ENCODE measurements at places on chromosomes 4 and X. TPM values are rescaled to one million over a fixed set of nuclear protein-coding genes. Genes with fewer than 3 reads are reported as not detected.
A peak's percentile ranks its signal among the peaks of the same experiment; 100 is the strongest.

Gene POLN
- 2.8 TPM for total RNA-seq

DNA sequence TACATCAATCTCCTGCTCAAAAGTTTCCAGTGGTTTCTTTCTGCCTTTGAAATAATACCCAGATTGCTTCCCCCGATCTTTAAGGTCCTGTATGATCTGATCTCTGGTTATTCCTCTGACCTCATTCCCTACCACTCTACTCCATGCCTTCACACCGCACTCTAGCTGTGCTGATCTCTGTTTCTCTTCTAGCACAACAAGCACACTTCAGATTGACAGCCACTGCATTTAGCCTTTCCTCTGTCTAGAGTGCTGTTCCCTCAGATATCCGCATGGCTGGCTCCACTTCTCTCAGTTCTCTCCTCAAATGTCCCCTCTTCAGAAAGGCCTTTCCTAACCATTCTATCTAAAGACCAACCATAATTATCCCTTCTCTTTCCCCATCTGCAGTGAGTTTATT is 370.4 kb upstream of the FGF13 start:
- H3K27me3 ChIP-seq: no peaks in the 10 kb centered on the region
- H3K4me1 ChIP-seq: no peaks in the 10 kb centered on the region
- no peaks in the 10 kb centered on the region for H3K36me3 ChIP-seq
- H3K4me3 ChIP-seq: no peak overlapping the region
- no peak overlapping the region for H3K27ac ChIP-seq

Gene CITED1
- not detected for total RNA-seq

Gene VCX
- total RNA-seq: not detected

- H3K4me1 ChIP-seq: no peaks in the 10 kb centered on the region
- H3K4me3 ChIP-seq: no peak overlapping the region
- H3K27me3 ChIP-seq: no peaks in the 10 kb centered on the region
- H3K27ac ChIP-seq: no peak overlapping the region
- no peaks in the 10 kb centered on the region for H3K36me3 ChIP-seq
These were observed 1315.1 kb upstream of the PCDH7 start for GRCh38 chr4:29405116-29405515.

Gene ATRX
- total RNA-seq: 104 TPM

Gene RPS6KA6
- 0.05 TPM for total RNA-seq

Gene PHKA1
- total RNA-seq: 0.29 TPM

- H3K4me3 ChIP-seq: no peak overlapping the region
- H3K36me3 ChIP-seq: peaks cover 3% of the 10 kb centered on the region
- no peaks in the 10 kb centered on the region for H3K4me1 ChIP-seq
- DNase-seq: no peak
- no peak overlapping the region for H3K27ac ChIP-seq
These were observed 223.1 kb downstream of the KDR start for GRCh38 chr4:54902271-54902670.

Gene IL9R
- total RNA-seq: 2.8 TPM

Gene UXT
- total RNA-seq: 164 TPM

DNA sequence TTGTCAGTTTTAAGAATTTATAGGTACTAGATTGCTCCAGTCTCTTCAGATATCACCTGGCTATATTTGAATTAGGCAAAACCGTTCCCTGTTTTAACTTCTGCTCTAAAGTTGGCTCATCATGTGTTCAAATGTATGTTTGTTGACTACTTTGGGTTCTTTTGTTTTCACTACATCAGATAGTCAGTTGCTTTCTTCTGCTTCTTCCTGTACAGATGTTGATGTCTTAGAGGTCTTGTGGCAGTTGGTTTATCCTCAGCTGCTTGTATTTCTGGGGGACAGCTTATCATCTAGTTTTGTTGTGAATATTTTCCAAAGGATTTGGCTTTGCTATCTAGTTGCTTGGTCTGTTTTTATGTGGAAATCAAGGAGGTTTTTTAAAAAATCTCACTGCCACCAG is 28.0 kb downstream of the TBC1D19 start:
- H3K4me1 ChIP-seq: peaks cover 17% of the 10 kb centered on the region
- no peaks in the 10 kb centered on the region for H3K36me3 ChIP-seq
- no peak overlapping the region for H3K27ac ChIP-seq
- no peak overlapping the region for H3K4me3 ChIP-seq

- H3K27ac ChIP-seq: no peak overlapping the region
- no peak overlapping the region for H3K4me3 ChIP-seq
- H3K36me3 ChIP-seq: no peaks in the 10 kb centered on the region
- DNase-seq: no peak
These were observed 49.3 kb downstream of the NPNT start for GRCh38 chr4:105944540-105944939.

Gene MAP3K15
- not detected for total RNA-seq

DNA sequence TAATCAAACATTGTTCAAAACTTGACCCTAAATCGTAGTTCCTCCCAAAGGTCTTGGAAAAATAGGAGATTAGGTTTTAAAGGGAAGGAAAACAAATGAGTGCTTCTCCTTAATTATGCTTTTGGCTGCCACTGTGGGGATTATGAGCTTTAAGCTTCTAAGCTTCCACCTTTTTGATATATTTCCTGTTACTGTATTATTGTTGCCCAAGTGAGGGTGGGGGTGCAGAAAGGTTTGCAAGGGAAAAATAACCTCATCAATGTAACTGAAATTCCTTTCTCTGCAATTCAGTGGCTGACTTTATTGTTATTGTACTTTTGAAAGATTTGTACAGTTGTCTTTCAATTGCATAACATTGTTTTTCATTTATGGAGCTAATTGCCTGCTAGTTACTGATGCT is 285.1 kb downstream of the FRMPD4 start:
- no peaks in the 10 kb centered on the region for H3K36me3 ChIP-seq
- no peaks in the 10 kb centered on the region for H3K27me3 ChIP-seq
- no peaks in the 10 kb centered on the region for H3K4me1 ChIP-seq
- no peak overlapping the region for H3K27ac ChIP-seq

- no peak for DNase-seq
- no peaks in the 10 kb centered on the region for H3K36me3 ChIP-seq
- H3K4me1 ChIP-seq: peaks cover 10% of the 10 kb centered on the region
- peaks cover 13% of the 10 kb centered on the region for H3K27me3 ChIP-seq
- peak overlapping the region; percentile 90 for H3K4me3 ChIP-seq
These were observed 1.7 kb downstream of the SLC2A9 start for GRCh38 chr4:10019521-10020051.

Gene DACH2
- not detected for total RNA-seq

Gene KLHL4
- not detected for total RNA-seq

Gene AFM
- total RNA-seq: not detected

GRCh38 chrX:153828723-153829548 is 1.4 kb downstream of the PDZD4 start:
- H3K27me3 ChIP-seq: no peaks in the 10 kb centered on the region
- H3K36me3 ChIP-seq: no peaks in the 10 kb centered on the region
- H3K4me1 ChIP-seq: peaks cover 18% of the 10 kb centered on the region

Gene USP11
- 42.9 TPM for total RNA-seq

Gene FSTL5
- not detected for total RNA-seq

Gene TRIML2
- total RNA-seq: not detected

- no peaks in the 10 kb centered on the region for H3K36me3 ChIP-seq
- no peaks in the 10 kb centered on the region for H3K4me1 ChIP-seq
- H3K27me3 ChIP-seq: no peaks in the 10 kb centered on the region
- H3K4me3 ChIP-seq: no peak overlapping the region
- no peak for DNase-seq
- H3K27ac ChIP-seq: no peak overlapping the region
These were observed 88.3 kb downstream of the AMELX start for GRCh38 chrX:11381464-11381863.

DNA sequence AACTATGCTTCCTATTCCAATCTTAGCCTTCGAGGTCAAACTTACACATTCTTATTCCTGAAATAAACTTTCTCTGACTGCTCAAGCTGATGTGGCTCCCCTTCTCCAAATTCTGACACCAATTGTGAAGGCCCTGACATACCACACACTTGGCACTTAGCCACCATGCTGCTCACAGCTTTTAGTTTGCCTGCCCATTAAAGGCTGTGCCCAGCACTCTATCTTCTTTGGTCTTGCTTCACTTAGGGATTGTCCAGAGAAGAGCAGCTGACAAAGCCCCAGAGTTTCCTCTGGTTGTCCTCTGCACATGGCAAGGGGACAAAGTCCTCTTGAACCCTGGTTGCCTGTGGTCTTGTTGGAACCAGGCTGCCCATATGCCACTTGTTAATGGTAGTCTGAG is 126.1 kb downstream of the ARHGEF9 start:
- H3K27me3 ChIP-seq: no peaks in the 10 kb centered on the region
- no peak overlapping the region for H3K4me3 ChIP-seq
- DNase-seq: no peak

GRCh38 chr4:167176723-167177367 is 57.4 kb downstream of the SPOCK3 start:
- DNase-seq: no peak
- H3K27ac ChIP-seq: no peak overlapping the region
- H3K27me3 ChIP-seq: no peaks in the 10 kb centered on the region
- no peaks in the 10 kb centered on the region for H3K36me3 ChIP-seq
- H3K4me1 ChIP-seq: no peaks in the 10 kb centered on the region

- H3K27ac ChIP-seq: no peak overlapping the region
- no peak overlapping the region for H3K4me3 ChIP-seq
- no peak for DNase-seq
- H3K36me3 ChIP-seq: peaks cover 2% of the 10 kb centered on the region
These were observed 53.7 kb downstream of the CHM start for GRCh38 chrX:85993539-85994197.

DNA sequence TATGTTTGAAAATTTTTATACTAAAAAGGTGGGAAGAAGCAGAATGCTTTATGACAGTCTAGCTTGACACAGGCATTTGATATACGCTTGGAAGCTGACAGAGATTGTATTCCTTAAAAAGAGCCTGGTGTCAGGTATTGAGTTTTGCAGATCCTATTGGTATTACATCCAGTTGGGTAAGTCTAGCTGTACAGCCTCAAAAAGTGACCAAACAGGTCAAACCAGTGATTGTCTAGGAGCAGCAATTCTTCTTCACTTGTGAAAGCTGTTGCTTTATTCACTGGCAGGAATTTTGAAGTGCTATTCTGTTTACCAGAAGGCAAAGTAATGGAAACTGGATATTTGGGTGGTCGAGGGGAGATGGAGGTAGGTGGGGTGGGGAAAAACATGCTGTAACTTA is 77.5 kb downstream of the UCHL1 start:
- H3K27me3 ChIP-seq: peaks cover 4% of the 10 kb centered on the region
- H3K4me1 ChIP-seq: no peaks in the 10 kb centered on the region
- no peak overlapping the region for H3K27ac ChIP-seq
- DNase-seq: no peak

Gene TEX13C
- not detected for total RNA-seq

DNA sequence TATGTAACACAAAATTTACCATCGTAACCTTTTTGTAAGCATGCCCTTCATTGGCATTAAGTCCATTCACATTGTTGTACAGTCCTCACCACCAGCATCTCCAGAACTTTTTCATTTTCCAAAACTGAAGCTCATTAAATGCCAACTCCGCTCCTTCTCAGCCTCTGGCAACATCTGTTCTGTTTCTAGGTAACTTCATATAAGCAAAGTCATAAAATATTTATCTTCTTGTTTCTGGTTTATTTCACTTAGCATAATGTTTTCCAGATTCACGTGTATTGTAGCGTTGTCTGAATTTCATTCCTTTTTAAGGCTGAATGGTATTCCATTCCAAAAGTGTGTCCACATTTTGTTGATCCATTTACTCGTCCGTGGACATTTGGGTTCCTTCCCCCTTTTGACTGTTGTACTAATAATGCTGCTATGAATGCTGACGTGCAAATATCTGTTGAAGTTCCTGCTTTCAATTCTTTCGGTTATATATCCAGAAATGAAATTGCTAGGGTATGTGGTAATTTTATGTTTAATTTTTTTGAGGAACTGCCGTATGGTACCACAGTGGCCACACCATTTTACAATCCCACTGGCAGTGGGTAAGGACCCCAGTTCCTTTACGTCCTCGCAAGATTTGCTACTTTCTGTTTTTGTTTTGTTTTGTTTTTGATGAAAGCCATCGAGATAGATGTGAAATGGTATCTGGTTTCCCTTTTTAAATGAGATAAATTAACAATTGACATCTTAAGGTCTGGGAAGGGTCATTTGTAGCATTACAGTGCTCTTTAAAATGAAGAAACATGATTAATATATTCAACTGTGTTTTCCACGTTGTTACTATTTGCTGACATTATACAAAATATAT is 63.4 kb downstream of the PTTG2 start:
- no peak for DNase-seq
- no peak overlapping the region for H3K27ac ChIP-seq
- peaks cover 5% of the 10 kb centered on the region for H3K36me3 ChIP-seq
- peaks cover 11% of the 10 kb centered on the region for H3K4me1 ChIP-seq
- no peak overlapping the region for H3K4me3 ChIP-seq

- peaks cover 15% of the 10 kb centered on the region for H3K27me3 ChIP-seq
- peak within 1 kb of the TSS; percentile 72 for H3K4me3 ChIP-seq
- no peak for DNase-seq
- no peaks in the 10 kb centered on the region for H3K36me3 ChIP-seq
- no peak within 1 kb of the TSS for H3K27ac ChIP-seq
These were observed at the start of gene BEX1 for GRCh38 chrX:103063918-103064434. Gene BEX1, minus strand, starts transcription at chrX:103064171. Its CDS starts 897 bp downstream, at chrX:103063274.

DNA sequence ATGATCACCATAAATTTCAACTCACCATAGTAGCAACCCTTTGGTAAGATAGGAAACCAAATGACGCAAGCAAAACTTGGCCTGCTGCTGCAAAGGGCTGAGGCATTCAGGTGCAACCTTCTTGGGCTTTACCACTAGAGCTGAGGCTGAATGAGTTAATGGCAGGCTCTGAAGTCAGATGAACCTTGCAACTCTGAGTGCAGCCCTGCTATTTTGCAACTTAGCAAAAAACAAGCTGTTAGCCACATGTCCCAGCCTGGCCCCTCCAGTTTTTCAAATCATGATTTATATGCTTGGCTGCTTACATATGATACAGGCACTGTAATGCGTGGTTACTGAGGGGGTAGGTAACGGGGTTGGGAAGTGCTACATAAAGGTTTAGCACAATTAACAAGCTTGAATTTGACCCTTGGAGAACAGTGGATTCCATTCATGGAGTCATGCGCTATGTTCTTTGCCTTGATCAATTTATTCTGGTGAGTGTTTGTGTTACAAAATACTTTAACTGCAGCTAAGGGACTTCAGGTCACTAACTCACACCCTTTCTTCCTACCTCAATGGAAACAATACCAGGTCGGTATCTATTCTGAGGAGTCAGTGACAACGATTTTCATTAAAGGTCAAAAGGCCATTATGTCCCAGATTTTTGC is 80.5 kb upstream of the PPARGC1A start:
- H3K27ac ChIP-seq: no peak overlapping the region
- DNase-seq: no peak

Gene MAP7D2
- not detected for total RNA-seq

- H3K4me1 ChIP-seq: no peaks in the 10 kb centered on the region
- no peaks in the 10 kb centered on the region for H3K27me3 ChIP-seq
- no peak overlapping the region for H3K4me3 ChIP-seq
- H3K27ac ChIP-seq: no peak overlapping the region
These were observed 20.7 kb downstream of the SLIT2 start for GRCh38 chr4:20272411-20272872.

GRCh38 chr4:140004922-140005627 is 148.9 kb downstream of the MAML3 start:
- H3K27me3 ChIP-seq: peaks cover 50% of the 10 kb centered on the region
- no peak for DNase-seq
- no peaks in the 10 kb centered on the region for H3K36me3 ChIP-seq
- H3K4me1 ChIP-seq: no peaks in the 10 kb centered on the region
- H3K27ac ChIP-seq: no peak overlapping the region
- H3K4me3 ChIP-seq: no peak overlapping the region

- no peak overlapping the region for H3K4me3 ChIP-seq
- H3K4me1 ChIP-seq: no peaks in the 10 kb centered on the region
- no peak overlapping the region for H3K27ac ChIP-seq
These were observed 26.1 kb upstream of the FAT1 start for GRCh38 chr4:186749611-186750281.

Gene GYPE
- total RNA-seq: not detected

- peaks cover under 1% of the 10 kb centered on the region for H3K4me1 ChIP-seq
- H3K27me3 ChIP-seq: no peaks in the 10 kb centered on the region
- no peak overlapping the region for H3K27ac ChIP-seq
- H3K36me3 ChIP-seq: no peaks in the 10 kb centered on the region
These were observed 63.6 kb upstream of the PTCHD1 start for GRCh38 chrX:23271026-23271425.
